CD4-positive, alpha-beta T cell treated with Interleukin-17A for 1 hour (primary cell): ENCODE measurements at places on chromosomes 11 and 22.

GRCh38 chr11:71095294-71095850 lies 157.0 kb downstream of the SHANK2 start:
- DNase-seq = no peak

GRCh38 chr11:93330446-93330984 lies at the start of gene DEUP1:
Gene DEUP1 (plus strand): TSS chr11:93330742. CDS start chr11:93332260, 1,518 bp downstream.
- DNase-seq = no peak

GRCh38 chr11:90134478-90135003 lies at the start of gene NAALAD2:
Gene NAALAD2 (plus strand): TSS chr11:90134663. CDS start chr11:90134759, 96 bp downstream.
- DNase-seq = no peak

DNA sequence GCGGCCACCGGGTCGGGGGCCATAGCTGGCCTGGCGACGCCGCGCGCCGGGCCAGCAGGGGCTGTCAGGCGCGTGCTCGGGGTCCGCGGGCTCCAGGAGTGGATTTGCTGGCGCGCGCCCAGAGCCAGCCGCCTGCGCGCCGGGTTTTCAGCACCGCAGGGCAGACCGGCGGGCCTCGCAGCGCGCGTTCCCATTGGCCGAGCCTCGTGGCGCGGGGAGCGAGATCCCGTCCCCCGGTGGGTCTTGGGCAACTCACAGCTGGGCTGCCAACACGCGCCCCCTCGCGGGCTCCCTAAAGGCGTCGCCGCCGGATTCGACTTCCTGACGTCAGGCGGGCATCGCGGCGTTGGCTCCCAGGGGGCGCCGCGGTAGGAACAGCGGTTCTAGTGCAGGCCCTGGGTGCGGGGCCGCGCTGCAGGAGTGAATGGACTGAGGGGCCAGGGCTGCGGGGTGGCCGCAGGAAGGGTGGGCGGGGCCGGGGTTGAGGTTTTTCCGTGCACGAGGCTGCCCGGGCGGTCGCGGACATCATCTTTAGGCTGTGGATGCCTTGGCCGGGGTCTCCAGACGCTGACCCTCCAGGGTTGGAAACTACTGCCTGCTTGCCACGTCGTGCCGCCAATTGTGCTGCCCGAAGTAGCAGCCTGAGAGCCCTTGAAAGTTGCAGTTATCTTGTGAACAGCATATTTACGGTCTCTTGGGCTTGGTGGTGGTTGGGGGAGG lies at the start of gene FADS1:
TSS of gene FADS1 (minus strand) at position 268 of the 720 bp plus-strand sequence. CDS start at position 194, 74 bp downstream.
- DNase-seq = peak; percentile 79

DNA sequence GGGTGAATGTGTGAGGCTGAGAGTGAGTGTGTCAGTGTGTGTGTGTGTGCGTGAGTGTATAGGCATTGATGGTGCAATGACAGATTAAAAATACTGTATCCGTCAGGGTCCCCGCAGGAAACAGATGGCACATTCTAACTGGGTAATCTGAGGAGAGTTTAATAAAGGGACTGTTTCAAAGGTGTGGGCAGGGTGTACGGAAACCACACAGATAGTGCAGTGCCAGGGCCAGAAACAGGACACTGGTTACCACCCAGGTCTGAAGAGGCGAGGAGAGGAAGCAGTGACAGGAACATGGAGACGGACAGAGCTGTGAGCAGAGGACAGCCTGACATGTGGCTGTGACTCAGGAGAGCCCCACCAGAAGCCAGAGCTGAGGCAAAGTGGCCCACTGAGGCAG lies 16.5 kb downstream of the P2RX3 start:
- DNase-seq = no peak

DNA sequence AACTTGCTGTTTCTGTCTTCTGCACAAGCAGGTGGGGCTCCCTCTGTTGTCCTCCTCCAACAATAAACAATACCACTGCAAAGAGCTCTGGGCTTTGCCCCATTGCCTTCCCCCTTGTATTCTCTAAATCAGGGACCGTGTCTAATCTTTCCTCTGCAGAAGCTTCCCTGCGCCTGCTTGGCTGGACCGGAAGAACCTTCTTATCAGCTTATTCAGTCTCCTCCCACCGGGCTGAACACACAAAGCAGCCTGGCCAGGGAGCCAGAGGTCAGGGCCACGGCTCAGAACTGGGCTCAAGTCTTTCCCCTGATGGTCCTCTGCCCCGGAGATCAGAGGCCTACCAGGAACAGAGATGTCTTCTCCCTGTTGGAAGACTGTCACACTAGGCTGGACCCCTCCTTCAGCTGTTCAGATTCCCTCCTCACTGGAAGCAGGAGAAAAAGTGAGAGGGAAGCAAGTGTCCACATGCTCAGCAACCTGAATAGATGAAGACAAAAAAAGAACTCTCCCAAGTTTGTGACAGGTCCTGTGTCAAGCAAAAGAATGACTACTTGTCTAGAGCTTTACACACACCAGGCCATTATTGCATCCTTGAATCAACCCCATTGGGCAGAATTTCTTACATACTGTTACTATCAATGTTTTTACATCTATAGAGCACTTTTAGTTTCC lies 63.7 kb downstream of the RAB30 start:
- DNase-seq = no peak

GRCh38 chr22:20909543-20910303 lies 7.5 kb upstream of the CRKL start:
- DNase-seq = no peak

DNA sequence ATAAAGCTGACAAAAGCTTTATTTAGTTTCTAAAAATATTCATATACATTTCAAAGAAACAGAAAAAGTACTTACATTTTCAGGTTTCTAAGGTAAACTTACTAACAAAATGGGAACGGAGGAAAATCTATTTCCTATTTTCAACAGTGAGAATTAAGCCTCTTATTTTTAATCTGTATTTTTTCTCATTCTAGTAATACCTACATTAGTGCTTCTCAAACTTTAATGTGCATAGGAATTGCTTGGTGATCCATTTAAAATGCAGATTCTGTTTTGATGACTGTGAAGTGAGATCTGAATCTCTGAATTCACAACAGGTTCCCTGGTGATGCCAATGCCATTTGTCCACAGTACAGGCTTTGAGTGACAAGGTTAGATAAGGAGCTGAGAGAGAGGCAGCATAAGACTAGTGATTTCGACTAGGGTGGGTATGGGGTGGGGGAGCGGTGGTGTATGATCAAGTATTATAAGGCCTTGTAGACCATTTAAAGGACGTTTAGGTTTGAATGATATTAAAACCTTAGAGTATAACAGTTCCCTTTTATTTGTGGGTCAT lies 402.8 kb downstream of the CNTN5 start:
- no peak for DNase-seq

DNA sequence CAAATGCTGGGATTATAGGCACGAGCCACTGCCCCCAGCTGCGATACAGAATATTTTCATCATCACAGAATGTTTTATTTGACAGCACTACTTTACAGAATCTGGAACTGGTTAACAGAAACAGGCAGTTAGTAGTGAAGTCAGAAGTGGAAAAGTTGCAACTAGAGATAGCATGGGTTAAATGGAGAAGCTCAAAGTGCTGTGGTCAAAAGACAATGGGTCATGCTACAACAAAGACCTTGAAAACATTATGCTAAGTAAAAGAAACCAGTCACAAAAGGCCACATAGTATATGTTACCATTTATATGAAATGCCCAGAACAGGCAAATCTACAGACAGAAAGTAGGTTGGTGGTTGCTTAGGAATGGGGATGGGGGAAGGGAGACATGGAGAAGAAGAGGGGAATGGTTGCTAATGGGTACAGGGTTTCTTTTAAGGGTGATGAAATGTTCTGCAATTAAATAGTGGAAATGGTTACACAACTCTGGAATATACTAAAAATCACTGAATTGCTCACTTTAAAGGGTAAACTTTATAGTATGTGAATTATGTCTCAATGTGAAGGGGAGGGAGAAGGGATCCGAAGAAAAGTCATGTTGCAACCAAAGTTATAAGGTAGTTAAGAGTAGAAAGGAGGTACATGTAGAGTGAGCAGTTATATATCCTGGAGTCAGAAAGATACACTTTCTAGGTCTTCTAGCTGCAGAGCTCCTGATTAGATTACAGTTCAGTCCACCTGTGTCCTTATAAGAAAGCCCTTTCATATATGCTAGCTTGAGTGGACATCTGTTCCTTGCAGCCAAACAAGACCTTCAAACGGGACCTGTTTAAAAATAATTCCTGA lies 46.3 kb upstream of the RAPSN start:
- no peak for DNase-seq

GRCh38 chr11:34468209-34468841 lies 29.6 kb downstream of the CAT start:
- DNase-seq = peak; percentile 43

DNA sequence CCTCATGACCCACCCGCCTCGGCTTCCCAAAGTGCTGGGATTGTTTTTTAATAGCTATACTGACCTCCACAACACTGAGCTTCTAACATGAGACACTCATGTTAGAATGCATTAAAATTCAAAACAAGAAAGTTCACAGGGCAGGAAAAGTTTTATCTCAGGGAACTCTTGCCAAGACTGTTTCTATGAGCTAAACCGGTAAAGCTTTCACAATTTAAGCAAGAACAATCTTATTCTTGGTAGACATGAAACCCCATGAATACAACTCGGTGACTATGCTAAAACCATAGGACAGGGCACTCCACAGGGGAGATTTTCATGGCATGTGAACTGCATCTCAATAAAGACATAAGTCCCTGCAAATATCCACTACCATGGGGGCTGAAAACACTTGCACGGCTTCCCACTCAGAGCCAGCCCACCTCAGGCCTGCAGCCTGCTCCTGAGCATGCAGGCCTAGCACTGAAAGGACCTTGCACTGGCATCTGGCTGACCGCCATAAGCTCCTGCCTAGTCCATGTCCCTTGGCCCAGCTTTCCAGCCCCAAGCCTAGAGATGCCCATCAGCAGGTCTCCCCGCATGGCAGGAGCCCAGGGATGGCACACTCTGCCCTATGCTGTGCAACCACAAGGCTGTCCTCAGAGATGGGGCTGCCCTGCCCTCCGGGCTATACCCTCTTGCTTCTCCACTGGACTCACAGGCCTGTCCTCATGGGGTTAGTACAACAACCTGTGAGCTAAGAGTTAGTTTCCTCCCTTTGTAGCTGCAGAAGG lies 58.4 kb downstream of the DGCR2 start:
- DNase-seq = no peak

GRCh38 chr11:73215191-73216134 lies 2.6 kb upstream of the P2RY2 start:
- no peak for DNase-seq

- DNase-seq = no peak
Measured at GRCh38 chr11:119763071-119763728, 34.2 kb upstream of the NECTIN1 start.

DNA sequence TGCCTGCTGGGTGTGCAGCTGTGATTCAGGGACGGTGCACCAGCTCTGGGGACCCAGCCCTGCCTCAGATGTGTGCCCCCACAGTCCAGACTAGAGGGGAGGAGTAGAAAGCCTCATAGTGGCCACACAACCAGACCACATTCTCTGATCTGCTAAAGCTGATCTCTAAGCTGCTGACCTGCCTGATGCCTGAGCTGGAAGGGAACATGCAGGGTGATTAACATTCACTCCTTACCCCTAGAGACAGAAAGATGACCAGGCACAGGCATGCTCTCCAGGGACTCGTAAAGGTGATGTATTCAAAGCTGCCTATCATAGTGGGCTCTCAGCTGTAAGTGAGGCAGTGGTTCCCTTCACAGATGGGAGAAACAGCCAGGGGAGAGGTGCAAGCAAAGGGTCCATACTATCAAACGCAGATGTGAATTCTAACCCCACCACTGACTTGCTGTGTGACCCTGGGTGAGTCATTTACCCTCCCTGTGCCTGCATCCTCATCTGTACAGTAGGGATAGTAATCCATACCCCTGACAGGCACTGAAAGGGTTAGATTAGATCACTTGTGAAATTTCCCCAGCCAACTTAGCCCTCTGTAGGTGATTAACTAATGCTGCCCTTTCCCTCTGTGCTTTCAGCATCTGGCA lies 29.0 kb upstream of the LRRC32 start:
- no peak for DNase-seq

- DNase-seq = no peak
Measured at GRCh38 chr22:29311464-29312217, 3.9 kb downstream of the RASL10A start.

- no peak for DNase-seq
Measured at GRCh38 chr11:77557553-77557952, 32.2 kb upstream of the AQP11 start.

GRCh38 chr11:76629853-76630599 lies 40.5 kb downstream of the LRRC32 start:
- peak; percentile 38 for DNase-seq

- no peak for DNase-seq
Measured at GRCh38 chr22:26883393-26883792, 226.0 kb downstream of the MIAT start.

- DNase-seq = no peak
Measured at GRCh38 chr22:48244388-48245195, 1482.1 kb downstream of the TBC1D22A start.

DNA sequence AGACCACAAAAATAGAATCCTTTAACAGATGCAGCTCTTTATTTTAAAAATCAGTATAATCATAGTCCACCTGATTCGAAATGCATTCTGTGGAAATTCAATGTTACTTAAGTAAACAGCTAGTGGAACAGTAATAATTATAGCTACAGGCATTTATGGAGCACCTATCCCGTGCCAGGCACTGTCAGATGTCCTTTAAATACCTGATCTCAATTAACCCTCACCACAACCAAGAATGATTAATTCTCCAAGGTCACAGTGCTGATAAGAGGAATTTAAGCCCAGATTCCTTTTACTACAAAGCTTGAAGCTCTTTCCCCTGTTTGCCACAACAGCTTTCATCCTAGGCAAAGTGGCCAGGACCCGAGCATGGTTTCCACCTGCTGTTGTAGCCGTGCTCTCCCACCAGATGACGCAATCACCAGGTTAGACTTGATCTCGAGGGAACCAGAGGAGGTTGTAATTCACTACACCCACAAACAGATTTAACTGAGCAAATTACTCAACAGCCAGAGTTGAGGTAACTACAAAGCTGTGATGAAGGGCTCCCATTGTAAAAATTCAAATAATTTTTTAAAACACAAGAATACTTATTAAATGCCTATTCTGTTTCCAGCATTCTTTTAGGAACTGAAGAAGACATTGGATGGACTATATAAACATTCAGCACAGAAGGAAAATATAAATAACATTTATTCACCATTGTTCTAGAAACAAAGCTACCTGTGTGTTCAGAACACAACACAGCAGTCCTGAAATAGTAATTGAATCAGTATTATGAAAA lies 10.3 kb downstream of the PRDM10 start:
- peak; percentile 51 for DNase-seq

GRCh38 chr11:64218628-64219353 lies 7.2 kb downstream of the TRPT1 start:
- no peak for DNase-seq

DNA sequence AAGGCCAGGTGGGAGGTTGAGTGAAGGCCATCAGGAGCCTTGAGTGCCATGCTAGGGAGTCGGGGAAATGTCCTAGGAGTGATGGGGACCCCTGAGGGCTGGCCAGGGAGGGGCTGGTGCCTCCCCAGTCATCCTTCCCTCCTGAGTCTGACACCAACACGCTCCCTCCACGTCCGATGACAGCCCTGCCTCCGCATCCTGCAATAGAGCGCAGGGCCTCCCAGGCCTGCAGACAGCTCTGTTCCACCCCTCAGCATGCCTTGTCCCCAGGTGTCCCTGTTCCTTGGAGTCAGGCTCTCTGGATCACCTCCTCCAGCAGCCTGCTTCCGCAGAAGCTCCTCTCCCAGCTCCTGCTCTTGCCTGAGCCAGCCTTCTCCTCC lies 3.1 kb downstream of the RAC2 start:
- DNase-seq = no peak
